ENCODE measurements at places on chromosomes 11 and 22. TPM values are rescaled to one million over a fixed set of nuclear protein-coding genes. Genes with fewer than 3 reads are reported as not detected.

BEST1 gene
- 3.3 TPM for total RNA-seq

GAL3ST3 gene
- not detected for total RNA-seq

PAMR1 gene
- 63.2 TPM for total RNA-seq

DGCR6 gene
- total RNA-seq, result 24.4 TPM

NLRP14 gene
- 0.21 TPM for total RNA-seq

PANX3 gene
- not detected for total RNA-seq

CLP1 gene
- 14.3 TPM for total RNA-seq

HEPHL1 gene
- not detected for total RNA-seq

MYOD1 gene
- 31.8 TPM for total RNA-seq

SCGB1D1 gene
- not detected for total RNA-seq

DEUP1 gene
- not detected for total RNA-seq

DRG1 gene
- 66.5 TPM for total RNA-seq

CD3G gene
- total RNA-seq, result 1.1 TPM

Data from tongue (tissue), 3 donors.